Activated T-cell treated with anti-CD3 and anti-CD28 coated beads, Interleukin-2, amount 50 U/mL, for 72 hours (primary cell): ENCODE measurements at places on chromosomes 3 and 15.

GRCh38 chr3:38985581-38985980 is 66.2 kb downstream of the SCN11A start:
- no peaks in the 10 kb centered on the region for H3K27me3 ChIP-seq
- H3K36me3 ChIP-seq = no peaks in the 10 kb centered on the region
- no peak overlapping the region for H3K4me3 ChIP-seq
- no peak overlapping the region for H3K27ac ChIP-seq
- no peaks in the 10 kb centered on the region for H3K4me1 ChIP-seq

DNA sequence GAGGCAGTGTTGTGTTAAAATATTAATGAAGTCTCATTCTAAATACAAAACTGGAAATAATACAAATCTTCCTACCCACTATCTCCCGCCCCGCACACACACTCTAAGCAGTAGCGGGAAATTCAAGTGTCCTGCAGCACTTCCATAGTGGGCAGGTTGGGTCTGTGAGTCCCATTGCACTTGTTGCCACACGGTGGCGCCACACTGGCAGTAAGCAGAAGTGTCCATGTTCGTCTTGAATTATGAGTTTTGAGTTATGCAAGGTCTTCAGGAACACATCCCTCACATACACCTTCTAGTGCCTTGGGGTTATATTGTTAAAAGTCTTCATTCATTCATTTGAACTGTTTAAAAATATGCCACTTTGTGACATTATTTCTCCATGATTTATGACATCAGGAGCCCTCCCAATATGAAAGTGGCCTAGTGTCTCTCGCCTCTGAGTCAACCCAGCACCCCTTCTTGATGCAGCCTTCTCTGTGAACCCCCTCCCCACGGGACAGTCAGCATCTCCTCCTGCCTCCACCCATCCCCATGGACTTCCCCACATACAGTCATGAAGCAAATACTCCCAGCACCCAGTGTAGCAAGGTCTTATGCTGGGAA is 17.6 kb upstream of the CCDC174 start:
- H3K27me3 ChIP-seq = peaks cover 33% of the 10 kb centered on the region
- H3K4me1 ChIP-seq = no peaks in the 10 kb centered on the region
- no peak overlapping the region for H3K27ac ChIP-seq
- H3K4me3 ChIP-seq = no peak overlapping the region
- H3K36me3 ChIP-seq = no peaks in the 10 kb centered on the region
- peak; percentile 58 for DNase-seq

DNA sequence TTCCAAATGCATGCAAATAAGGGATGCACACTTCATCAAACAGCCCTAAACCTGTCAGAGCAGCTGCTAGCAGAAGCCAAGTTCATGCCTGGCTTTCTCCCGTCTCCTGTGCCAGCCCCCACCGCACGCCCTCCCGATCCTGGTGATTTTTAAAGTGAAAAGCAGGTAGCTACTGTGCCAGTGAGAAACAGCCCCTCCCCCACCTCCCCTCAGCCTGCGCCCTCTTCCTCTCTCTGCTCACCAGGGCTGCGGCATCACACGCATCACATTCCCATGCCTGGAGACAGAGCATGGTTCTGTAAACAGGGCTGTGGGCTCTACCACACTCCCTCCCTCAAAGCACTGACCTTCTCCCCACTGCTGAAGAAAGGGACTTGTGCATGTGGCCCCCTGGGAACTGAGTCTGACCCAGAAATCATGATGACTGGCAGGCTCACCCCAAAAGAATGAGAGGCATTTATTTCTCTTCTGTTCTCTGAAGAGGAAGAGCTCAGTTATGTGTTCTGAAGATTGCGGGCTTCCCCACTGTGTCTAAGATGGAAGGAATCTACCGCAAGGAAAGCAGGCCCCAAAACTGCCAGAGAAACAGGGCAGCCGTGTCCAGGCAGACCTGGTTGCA is 14.5 kb upstream of the SLC6A1 start:
- H3K4me1 ChIP-seq = peaks cover 14% of the 10 kb centered on the region
- no peak overlapping the region for H3K4me3 ChIP-seq
- H3K27ac ChIP-seq = no peak overlapping the region
- H3K27me3 ChIP-seq = peaks cover 35% of the 10 kb centered on the region

- no peaks in the 10 kb centered on the region for H3K36me3 ChIP-seq
- no peak overlapping the region for H3K27ac ChIP-seq
- peaks cover 4% of the 10 kb centered on the region for H3K27me3 ChIP-seq
- DNase-seq = no peak
These were observed 23.1 kb upstream of the MCCC1 start for GRCh38 chr3:183122257-183122932.

DNA sequence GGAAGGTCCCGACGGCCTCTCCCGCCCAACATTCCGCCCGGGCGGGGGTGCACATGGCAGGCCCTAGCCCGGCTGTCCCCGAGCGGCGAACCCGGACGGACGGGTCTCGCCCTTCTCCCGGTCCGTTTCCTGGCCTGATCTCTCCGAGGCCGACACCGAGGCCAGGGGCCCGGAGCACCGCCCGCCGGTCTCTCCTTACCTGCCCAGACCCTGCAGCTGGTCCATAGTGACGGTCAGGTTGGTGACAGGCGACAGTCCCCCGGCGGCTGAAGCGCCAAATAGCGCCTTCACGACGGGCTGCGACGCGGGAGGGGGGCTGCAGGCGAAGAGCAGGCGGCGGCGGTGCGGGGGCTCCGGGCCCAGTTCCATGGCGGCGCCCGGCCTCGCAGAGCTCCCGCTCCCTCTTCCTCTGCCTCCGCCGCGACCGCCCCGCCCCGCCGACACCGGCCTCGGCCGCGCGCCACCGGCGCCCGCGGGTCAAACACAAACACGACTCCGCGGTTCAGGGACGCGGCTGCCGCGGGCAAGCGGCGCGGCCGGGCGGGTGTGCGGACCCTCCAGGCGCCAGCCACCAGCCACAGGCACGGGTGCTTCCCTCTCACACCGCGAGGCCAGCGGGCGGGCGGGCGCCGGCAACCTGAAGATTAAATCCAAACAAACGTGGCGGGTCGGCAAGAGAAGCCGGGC is 495 bp downstream of the CDC25A start:
- H3K4me1 ChIP-seq = peaks cover 25% of the 10 kb centered on the region
- H3K27me3 ChIP-seq = no peaks in the 10 kb centered on the region
- H3K36me3 ChIP-seq = peaks cover 39% of the 10 kb centered on the region
- H3K4me3 ChIP-seq = peak overlapping the region; percentile 89
- H3K27ac ChIP-seq = peak overlapping the region; percentile 79
- peak; percentile 68 for DNase-seq

- no peaks in the 10 kb centered on the region for H3K36me3 ChIP-seq
- H3K27ac ChIP-seq = no peak overlapping the region
- H3K4me1 ChIP-seq = peaks cover 12% of the 10 kb centered on the region
These were observed 139.3 kb downstream of the ADAMTS17 start for GRCh38 chr15:100202309-100202960.

DNA sequence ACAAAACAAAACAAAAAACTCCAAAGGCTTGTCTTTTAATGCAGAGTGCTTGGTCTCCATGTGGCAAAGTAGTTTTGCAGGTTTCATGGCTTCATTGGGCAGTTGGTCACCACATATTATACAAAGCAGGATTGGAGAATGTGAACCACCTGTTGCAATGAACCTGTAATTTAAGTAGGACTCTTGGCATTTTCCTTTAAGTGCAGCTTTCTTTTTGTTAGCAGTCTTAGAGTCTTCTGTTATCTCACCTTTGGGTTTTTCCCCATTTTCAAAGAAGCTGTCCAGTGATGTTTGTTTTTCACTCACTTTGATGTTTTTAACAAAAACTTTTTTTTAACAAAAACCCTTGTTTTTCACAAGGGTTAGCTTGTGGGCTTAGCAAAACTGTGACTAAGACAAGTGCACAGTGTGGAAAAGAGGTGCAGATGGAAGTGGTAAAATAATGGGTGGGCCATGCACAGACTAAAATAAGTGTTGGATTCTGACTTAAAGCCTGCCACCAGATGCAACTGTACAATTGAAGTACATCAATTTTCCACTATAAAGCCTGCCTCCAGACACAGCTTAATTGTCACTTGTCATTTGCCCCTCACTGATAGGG is 2.9 kb upstream of the PLSCR1 start:
- H3K27ac ChIP-seq = peak overlapping the region; percentile 66
- peak overlapping the region; percentile 63 for H3K4me3 ChIP-seq
- no peaks in the 10 kb centered on the region for H3K27me3 ChIP-seq
- H3K36me3 ChIP-seq = peaks cover 1% of the 10 kb centered on the region
- no peak for DNase-seq
- H3K4me1 ChIP-seq = peaks cover 67% of the 10 kb centered on the region

DNA sequence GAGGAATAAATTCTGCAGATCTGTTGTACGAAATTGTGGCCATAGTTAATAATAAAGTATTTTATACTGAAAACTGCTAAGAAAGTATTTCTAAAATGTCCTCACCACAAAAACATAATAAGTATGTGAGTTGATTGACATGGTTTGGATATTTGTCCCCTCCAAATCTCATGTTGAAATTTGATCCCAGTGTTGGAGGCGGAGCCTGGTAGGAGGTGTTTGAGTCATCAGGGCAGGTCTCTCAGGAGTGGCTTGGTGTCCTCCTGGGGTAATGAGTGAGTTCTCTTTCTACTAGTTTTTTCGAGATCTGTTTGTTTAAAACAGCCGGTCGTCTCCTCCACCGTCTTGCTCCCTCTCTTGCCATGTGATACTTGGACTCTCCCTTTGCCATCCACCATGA is 424.1 kb upstream of the KCNMB2 start:
- H3K4me3 ChIP-seq = no peak overlapping the region
- no peaks in the 10 kb centered on the region for H3K4me1 ChIP-seq
